ENCODE measurements at places on chromosomes 4 and X. TPM values are rescaled to one million over a fixed set of nuclear protein-coding genes. Genes with fewer than 3 reads are reported as not detected.

GRCh38 chr4:40656201-40656863 is 26.7 kb upstream of the RBM47 start:
- DNase-seq = no peak

GRCh38 chr4:23368081-23368697 is 521.7 kb downstream of the PPARGC1A start:
- peak; percentile 28 for DNase-seq

Gene RHOXF2
- total RNA-seq = not detected

DNA sequence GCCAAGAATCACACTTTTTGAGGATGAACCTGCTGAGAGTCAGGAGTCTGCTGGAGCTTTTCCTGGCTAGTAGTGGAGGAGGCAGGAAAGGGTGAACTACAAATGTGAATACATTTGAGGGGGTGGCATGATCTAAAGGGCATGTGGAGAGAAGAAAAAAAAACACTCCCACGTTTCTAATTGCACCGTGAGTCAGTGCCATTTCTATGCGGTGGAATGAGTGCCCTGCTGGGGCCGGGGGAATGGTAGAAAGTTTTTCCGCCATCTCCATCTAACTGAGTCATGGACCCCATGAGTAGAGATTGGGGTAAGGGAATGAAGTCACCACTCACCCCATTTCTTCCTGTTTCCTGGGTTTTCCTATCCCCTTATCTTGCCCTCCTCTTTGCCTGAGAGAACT is 19.8 kb downstream of the BEX3 start:
- DNase-seq = peak; percentile 70

DNA sequence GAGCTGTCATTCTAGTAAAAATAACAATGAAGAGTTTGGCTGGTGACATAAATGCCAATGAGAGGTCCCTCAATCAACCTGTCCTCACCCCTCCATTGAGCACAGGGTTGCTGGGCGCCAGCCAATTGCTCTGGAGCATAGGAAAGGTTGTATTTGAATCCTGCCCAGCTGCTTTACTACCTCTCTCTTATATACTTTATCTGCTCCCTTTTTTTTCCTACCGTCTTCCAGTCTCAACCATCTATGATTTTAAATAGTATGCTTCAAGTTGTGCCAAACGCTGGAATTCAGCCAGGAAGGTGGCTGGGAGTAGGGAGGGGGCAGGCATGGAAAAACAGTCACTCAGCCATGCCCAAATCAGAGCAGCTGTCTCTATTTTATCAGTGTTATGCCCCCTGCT is 153.8 kb downstream of the NR3C2 start:
- peak; percentile 11 for DNase-seq

Gene RNF175
- not detected for total RNA-seq

- no peak for DNase-seq
Observed at GRCh38 chr4:89249313-89249712, 58.3 kb downstream of the GPRIN3 start.

- DNase-seq = no peak
Observed at GRCh38 chr4:53497487-53498244, 93.6 kb downstream of the LNX1 start.

- DNase-seq = peak; percentile 26
Observed at GRCh38 chr4:76755756-76756155, 142.2 kb downstream of the SOWAHB start.

DNA sequence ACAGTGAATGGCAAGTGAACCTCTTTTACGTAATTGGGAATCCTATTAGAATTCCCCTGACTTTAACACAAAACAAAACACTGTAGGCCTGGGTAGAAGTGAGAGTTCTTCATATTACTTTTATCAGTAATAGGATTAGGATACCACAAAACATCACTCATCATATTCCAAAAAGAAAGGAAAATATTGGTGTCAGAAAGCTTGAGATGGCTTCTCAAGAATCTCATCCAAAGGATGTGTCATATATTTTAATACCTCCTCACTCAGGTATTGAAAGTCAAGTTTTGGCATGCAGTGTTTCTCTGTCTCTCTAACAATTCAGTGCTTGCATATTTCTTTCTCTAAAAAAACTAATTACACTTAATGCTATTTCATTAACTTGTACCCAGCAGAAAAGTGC is 173.2 kb downstream of the PDGFC start:
- no peak for DNase-seq

Gene IL1RAPL2
- total RNA-seq = 0.58 TPM

GRCh38 chrX:13837290-13837745 is 20.4 kb upstream of the GPM6B start:
- no peak for DNase-seq

DNA sequence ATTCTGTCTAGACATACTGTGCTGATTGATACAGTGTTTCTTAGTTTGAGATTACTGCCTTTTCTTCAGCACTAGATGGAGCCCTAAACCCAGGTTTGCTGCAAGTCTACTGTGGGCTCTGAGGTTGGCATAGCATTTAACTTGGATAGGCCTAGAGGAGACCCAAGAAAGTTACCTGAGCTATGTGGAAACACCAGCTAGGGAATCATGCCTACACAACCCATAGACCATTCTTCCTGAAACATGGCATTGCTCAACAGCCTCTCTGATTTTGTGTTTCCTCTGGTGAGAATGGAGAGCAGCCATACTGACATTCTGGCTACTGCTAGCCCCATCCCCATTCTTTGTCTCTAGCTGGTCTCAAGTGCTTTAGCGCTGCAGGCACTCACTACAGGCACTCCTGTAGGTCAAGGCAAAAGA is 287.7 kb upstream of the PCDH18 start:
- DNase-seq = peak; percentile 54

GRCh38 chrX:88135735-88136134 is 611.3 kb upstream of the CPXCR1 start:
- DNase-seq = peak; percentile 0

- DNase-seq = no peak
Observed at GRCh38 chr4:70935038-70935695, 33.0 kb downstream of the MOB1B start.

Gene RTL3
- 0.29 TPM for total RNA-seq

GRCh38 chr4:68369142-68369805 is 19.4 kb upstream of the YTHDC1 start:
- peak; percentile 67 for DNase-seq

Gene GNRHR
- not detected for total RNA-seq

DNA sequence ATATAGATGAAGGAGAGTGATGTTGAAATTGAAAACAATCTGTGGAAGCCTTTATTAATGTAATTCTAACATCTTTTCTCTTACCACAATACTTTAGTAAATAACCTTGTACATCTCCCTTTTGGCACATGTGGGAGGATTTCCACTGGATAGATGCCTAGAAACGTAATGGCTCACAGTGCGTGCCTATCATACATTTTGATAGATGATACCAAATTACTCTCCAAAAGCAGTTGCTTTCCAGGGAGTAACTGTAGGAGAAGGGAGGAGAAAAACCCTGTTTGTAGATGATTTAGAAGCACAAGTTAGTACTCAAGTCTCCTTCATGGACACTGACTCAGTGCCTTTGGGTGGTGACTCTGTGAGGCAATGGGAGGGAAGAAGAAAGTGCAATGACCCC is 476.3 kb downstream of the CCSER1 start:
- no peak for DNase-seq

GRCh38 chrX:128599632-128600031 is 547.4 kb upstream of the ACTRT1 start:
- no peak for DNase-seq

DNA sequence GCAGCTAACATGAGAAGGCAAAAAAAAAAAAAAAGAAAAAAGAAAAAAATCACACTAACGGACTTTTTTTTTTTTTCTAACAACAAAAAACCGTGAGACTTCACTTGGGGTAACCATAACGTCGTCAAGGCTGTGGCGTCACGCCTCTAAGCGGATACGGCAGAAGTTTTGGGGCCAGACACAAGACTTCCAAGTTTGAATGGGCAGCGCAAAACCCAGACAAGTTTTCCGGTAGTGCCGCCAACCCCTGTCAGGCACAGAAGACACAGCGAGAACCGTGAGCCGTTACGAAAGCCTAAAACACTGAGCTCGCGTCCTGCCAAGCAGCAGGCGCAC is 556 bp upstream of the SMARCA5 start:
- DNase-seq = no peak

Gene FHDC1
- total RNA-seq = 0.13 TPM

Gene SYN1
- 0.51 TPM for total RNA-seq

DNA sequence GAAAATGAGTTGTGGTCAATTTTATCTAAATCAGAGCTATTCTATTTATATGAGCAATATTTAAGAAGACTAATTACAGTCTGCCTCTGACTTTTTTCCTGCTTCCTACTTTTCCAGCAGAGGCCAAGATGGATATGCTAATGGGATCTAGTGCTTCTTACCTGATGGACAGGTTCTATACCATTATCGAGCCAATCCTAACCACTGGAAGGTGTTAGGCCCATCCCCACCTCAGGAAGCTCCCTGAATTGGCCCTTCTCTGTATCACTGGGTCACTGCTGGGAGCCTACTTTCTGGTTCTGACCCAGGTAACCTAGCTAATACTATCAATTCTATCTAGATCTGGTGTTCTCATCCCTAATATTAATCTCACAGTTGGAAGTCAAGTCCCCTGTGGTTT is 577 bp upstream of the YIPF7 start:
- no peak for DNase-seq

Gene ZNF157
- not detected for total RNA-seq

Gene CXCL8
- 3.2 TPM for total RNA-seq

- peak; percentile 41 for DNase-seq
Observed at GRCh38 chrX:12548746-12549145, 242.5 kb upstream of the PRPS2 start.

DNA sequence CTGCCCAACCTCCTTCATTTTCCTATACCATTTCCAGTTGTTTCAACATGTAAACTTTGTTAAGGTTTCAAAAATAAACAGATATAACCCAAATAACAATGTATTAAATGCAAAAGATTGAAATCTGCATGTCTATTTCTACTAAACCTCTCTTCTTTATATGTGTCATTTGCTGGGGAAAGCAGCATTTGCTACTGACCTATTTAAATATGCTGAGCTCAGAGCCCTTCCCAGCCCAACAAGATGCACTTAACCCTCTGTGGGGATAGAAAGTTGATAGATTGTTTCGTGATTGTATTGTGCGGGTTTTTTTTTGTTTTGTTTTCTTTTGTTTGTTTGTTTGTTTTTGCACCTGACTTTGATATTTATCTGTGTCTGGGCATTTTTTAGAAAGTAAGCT is 139.5 kb downstream of the UCHL1 start:
- no peak for DNase-seq

Gene NPY5R
- not detected for total RNA-seq

- DNase-seq = no peak
Observed at GRCh38 chrX:78106651-78106986, 2.6 kb downstream of the PGK1 start.

GRCh38 chrX:14359316-14359715 is 170.0 kb upstream of the GLRA2 start:
- DNase-seq = no peak

GRCh38 chr4:126144543-126145237 is 829.9 kb downstream of the FAT4 start:
- no peak for DNase-seq

DNA sequence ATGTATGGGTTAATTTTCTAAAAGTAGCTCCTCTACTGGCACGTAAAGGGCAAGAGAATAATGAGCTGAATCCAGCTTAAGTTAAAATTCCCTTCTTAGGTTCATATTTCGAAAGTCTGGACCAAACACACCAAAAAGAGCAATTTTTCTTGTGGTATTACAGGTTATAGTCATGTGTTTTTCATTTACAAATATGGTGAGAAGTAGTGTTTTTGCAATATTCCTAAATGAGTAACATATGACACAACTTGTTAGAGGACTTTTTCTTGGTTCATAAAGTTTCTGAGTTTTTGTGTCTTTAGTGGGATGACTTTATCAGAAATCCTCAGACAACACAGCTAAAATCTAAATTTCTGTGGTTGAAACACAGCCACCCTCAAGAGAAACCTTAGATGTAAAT is 172.1 kb downstream of the AFF2 start:
- DNase-seq = no peak

DNA sequence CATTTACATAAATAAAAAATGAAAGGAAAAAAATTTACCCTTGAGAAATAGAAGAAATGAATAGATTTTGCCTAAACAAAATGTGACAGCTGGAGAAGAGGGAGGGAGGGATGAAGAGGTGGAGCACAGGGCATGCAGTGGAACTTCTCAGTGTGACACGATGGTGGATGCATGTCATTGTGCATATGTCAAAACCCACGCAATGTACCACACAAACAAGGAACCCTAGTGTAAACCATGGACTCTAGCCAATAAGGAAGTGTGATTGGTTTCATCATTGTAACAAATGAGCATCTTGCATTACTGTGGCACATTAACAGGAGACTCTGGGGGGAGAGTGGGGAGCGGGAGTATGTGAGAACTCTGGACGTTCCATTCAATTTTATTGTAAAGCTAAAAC is 58.6 kb downstream of the GATB start:
- DNase-seq = no peak

GRCh38 chr4:127097061-127097460 is 535.7 kb upstream of the INTU start:
- no peak for DNase-seq

Gene CENPI
- total RNA-seq = 35.9 TPM

- no peak for DNase-seq
Observed at GRCh38 chr4:905485-906338, 26.4 kb downstream of the GAK start.

Gene SPANXN4
- total RNA-seq = not detected

GRCh38 chr4:8198206-8198905 is 734 bp upstream of the SH3TC1 start:
- no peak for DNase-seq

GRCh38 chr4:139419388-139419914 is 34.5 kb upstream of the RAB33B start:
- peak; percentile 68 for DNase-seq

DNA sequence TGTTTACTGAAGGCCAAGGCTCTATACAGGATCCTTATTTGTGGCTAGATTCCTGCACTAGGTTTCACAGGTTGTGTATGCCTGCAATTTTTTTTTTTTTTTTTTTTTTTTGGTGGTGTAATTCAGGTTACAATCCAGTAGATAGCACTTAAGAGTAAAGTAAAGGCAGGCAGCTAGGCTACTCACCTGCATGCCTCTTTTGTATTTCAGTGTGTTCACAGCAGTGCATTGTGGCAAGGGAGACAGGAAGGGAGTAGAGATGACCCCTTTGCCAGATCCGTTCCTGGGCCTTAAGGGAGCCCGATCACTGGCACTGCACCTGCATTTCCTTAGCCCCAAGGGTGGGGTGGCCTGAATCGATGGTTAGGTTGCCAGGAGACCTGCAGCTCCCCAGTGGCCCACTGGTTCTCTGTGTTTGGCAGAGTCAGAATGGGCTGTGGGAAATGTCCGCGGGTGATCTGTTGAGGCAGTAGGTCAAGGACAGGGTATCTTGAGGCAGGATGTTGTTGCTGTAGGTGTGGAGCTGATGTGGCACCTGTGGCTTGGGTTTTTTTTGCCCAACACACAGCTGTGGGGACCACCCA is 374.9 kb upstream of the AADAT start:
- no peak for DNase-seq

Gene IL13RA2
- not detected for total RNA-seq

- DNase-seq = no peak
Observed at GRCh38 chr4:34193451-34194154, 2050.7 kb downstream of the ARAP2 start.

- no peak for DNase-seq
Observed at GRCh38 chr4:165201806-165202205, 5.6 kb upstream of the KLHL2 start.

- DNase-seq = no peak
Observed at GRCh38 chr4:3223346-3223745, 25.6 kb upstream of the MSANTD1 start.

GRCh38 chr4:104593019-104593418 is 98.3 kb upstream of the CXXC4 start:
- no peak for DNase-seq

Data from LHCN-M2 (cell line).